Fibroblast of upper back skin (primary cell): ENCODE measurements at places on chromosomes 6 and 20.

DNA sequence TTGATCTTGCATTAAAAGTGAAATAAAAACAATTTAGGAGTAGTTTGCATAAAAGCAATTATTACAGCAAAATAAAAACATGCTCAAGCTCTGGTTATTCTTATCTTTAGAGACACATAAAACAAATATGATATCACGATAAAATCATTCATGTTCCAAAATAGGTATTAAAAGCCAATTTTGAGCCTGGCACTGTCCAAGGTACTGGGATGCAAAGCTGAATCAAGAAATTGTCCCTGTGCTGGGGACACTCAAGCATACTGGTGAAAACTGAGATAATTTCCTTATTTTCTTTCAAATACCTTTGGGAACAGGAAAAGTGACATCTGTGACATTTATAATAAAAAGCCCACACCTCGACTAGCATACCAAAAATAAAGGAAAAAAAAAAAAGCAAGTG is 931 bp upstream of the MTCL3 start:
- peak; percentile 19 for DNase-seq

GRCh38 chr6:150987371-150987828 is 121.9 kb downstream of the MTHFD1L start:
- DNase-seq, result no peak

DNA sequence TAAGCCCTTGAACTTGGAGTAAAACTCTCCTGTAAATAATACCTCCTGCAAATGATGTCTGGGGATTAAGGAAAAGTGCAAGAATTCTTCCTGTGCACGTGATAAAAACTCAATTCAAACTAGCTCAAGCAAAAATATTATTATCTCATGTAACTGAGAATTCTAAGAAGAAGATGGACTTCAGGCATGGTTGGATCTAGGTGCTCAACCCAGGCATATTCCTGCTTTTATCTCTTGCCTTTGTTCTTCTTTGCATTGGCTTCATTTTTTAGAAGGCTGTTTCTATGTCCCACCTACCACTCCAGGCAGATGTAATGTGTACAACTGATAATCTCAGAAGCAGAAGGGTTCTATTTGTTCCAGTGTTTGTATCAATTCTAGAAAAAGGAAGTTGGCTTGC is 95.8 kb downstream of the DACT2 start:
- DNase-seq, result no peak

- peak; percentile 28 for DNase-seq
Measured at GRCh38 chr20:46438156-46438750, 31.8 kb upstream of the ELMO2 start.

DNA sequence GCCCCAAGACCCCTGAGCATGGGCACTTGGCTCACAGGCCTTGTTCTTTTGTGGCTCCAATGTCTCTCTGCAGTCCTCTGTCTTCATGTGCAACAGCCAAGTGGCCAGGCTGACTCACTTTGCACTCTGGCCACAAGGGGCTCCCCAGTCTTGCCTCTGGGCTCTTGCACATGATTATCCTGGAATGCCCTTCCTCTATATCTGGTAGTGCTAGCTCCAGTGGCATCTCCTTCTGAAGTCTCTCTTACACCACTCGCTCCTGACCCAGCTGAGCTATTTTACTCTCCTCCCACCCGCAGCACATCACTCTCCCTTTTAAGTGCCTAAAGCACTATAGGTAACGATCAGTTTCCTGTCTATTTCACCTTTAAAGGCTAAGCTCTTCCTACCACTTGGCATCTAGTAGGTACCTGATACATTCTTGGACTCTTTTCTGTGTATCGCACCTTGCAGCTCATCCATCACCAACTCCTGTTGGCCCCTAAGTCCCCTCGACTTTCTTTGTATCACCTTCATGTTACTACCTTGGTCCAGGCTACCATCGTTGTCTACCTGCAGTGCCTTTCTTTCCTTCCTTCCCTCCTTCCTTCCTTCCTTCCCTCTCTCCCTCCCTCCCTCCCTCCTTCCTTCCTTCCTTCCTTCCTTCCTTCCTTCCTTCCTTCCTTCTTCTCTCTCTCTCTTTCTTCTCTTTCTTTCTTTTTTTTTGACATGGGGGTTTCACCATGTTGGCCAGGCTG is 211.9 kb upstream of the RNF24 start:
- DNase-seq, result peak; percentile 65

GRCh38 chr6:31158863-31159855 is 770 bp downstream of the TCF19 start:
- no peak for DNase-seq

DNA sequence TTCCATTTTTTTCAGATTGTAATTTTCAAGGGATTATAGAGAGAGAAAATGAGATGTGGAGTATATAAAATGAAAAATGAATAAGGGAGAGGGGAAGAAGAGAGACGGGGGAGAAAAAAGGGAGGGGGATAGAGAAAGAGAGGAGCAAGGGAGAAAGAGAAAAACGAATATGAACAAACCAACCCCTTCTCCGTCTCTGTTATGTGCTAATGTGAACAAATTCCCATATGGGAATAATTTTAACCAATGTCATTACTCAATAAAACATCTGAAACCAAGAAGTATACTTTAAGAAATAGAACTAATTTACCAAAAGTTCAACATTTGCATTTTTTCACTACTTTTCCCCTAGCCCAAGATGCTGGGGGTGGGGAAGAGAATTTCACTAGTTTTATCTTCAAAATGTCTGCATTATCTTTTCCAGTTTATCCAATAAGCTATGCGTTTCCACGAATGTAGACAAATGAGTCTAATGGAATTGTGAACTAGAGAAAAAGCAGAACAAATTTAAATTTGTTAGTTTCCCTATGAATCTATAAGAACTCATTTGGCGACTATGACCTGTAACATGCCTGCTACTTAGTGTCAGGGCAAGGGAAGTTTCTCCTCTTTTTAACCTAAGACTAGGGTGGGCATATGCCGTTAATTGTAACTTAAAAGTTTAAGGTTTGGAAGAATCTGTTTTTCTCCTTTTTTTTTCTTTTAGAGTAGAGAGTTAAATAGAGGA is 286.3 kb downstream of the BTBD9 start:
- DNase-seq, result peak; percentile 62

- DNase-seq, result no peak
Measured at GRCh38 chr20:62754122-62754990, 41.9 kb upstream of the MRGBP start.

GRCh38 chr6:155212616-155213380 is 51.0 kb upstream of the CLDN20 start:
- DNase-seq, result peak; percentile 69

DNA sequence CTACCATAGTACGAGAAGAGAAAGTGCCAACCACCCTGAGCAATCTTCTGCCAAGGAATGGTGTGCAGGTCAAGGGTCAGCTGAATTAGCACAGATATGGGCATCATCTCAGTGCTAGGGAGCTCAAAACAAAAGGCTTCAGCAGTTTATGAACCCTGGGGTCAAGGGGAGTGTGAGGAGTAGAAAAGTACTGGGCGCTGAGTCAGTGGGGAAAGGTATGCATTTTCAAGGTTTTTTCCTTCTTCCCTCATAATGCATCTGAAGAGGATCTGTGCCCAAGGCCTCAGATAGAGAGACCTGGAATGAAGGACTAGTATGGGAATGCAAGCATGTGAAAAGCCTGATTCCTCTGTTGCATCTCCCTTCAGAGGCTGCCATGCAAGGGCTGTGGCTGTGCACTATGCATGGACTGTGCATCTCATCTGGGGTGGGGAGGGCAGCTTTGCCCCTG is 81.7 kb downstream of the PERP start:
- DNase-seq, result no peak

DNA sequence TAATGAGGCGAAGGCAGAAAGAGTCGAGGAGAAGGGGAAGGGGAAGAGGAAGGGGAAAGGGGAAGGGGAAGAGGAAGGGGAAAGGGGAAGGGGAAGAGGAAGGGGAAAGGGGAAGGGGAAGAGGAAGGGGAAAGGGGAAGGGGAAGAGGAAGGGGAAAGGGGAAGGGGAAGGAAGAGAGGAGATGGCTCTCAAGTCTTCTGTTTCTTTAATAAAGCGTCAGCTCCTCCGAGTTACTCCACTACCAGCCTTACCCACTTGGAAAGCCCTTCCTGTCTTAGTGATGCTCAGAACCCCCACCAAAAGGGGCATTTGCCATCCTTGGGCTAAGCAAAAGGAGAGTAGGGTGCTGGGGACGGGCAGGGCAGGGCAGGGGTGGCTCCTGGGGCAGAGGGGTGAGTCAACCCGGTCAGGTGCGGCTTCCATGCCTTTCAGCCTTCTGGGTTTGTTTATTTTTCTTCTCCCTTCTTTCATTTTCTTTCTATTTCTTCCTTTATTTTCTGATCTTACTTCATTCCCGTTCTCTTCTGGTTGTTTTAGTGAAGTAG is 476 bp upstream of the CLIC5 start:
- DNase-seq, result no peak

- no peak for DNase-seq
Measured at GRCh38 chr6:41045664-41046063, 3.4 kb downstream of the TSPO2 start.

DNA sequence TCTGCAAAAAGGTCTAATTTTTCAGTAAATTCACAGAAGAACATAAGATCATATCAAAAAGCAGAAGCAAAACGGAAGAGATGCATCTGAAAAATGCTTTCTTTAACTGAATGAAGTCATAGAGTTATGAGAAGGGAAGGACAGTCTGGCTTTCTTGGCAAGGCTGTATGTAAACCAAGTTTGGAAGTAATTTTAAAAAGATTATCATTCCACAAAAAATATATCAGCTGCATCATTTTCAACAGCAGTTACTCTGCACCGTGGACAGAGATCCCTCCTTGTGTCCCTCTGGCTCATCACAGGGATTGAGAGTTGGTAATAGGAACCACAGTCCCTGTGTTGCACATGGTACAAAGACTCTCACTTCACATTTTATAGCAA is 258.5 kb downstream of the HIVEP2 start:
- DNase-seq, result peak; percentile 14

GRCh38 chr6:107495196-107495643 is 5.3 kb downstream of the SOBP start:
- peak; percentile 47 for DNase-seq

- no peak for DNase-seq
Measured at GRCh38 chr20:688809-689212, 13.2 kb upstream of the SCRT2 start.

DNA sequence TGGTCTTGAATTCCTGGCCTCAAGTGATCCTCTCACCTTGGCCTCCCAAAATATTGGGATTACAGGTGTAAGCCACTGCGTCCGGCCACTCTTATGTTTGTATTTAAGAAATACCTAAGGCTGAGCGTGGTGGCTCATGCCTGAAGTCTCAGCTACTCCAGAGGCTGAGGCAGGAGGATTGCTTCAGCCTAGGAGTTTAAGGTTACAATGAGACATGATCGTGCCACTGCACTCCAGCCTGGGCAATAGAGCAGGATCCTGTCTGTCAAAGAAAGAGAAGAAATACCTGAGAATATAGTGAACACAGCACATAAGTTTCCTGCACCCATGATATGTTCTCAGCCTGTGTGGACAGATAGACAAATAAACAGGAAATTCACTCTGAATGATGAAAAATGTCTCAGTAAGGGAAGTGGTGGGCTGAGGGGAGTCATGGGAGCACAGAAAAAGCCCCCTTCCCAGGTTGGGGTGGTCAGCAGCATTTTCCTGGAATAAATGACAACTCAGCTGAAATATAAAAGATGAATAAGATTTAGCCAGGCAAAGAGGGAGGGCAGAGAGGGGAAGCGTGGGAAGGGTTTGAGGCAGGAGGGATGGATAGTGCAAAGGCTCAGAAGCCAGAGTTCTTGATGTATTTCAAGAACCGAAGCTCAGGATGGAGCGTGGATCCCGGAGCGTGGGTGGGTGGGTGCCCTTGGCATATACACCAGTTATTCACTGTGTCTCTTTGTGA is 13.8 kb upstream of the MMP9 start:
- no peak for DNase-seq

DNA sequence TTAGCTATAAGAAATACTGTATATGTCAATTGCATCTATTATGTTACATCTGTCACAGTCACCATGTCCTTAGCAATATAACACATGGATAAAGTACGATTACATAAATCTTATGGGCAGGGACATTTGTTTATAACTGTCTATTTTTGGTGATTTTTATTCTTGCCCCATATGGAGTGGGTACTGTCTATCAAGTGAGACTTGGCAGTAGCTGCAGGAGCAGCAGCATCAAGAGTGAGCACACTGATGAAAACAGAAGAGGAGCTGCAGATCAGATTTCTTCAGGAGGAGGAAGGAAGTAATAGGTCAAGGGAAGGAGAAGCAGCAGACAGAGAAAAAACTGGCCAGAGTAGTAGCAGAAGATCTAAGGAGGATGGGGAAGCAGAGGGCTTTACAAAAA is 516.7 kb downstream of the C6orf118 start:
- DNase-seq, result no peak

DNA sequence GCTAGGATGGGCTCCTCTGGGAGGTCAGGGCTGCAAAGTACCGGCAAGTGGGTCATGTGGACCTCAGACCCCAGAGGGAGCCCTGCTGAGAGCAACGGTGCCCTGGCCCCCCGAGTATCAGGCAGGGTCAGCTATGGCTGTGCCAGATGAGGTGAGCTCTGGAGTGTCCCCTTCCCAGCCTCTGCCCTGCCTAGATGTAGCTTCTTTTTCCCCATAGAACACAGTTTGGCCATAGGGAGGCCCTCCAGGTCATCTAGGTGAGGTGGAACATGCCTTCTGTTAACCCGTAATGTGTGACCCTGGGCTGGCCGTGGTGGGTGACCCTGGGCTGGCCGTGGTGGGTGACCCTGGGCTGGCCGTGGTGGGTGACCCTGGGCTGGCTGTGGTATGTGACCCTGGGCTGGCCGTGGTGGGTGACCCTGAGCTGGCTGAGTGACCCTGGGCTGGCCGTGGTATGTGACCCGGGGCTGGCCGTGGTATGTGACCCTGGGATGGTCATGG is 21.2 kb upstream of the PCMTD2 start:
- DNase-seq, result no peak

DNA sequence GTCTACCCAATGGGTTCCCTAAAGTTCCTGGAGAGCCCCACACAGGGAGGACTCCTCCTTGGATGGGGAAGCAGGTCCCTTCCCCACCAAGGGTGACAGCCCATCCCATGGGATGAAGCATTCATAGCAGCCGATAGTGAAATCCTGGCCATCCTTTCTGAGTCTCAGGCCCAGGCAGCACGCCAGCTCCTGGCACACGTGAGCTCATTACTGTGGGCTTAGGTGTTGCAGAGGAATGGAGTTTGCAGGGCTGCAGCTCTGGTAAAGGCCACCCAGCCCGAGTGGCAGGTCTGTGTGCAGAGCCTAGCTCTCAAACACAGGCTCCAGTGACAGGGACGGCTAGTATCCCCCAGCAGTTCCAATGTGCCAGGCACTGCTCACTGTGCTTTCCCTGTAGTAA is 31.0 kb downstream of the SIRPA start:
- no peak for DNase-seq

DNA sequence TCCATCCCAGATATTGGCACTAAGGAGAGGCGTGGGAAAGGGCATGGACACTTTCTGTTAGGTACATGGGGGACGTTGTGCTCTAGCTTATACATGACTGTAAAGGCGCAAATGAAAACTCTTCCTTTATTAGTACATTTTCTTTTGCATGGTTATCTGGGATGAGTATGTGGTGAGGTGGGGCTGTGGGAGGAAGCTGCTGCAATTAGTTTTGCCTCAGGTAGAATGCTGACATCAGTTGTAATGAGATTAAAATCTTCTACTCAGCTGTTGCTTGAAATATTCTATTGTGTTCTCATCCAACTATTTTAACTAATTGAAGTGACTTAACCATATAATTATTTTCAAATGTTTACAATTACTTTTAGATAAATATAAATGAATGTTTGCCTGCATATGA is 218.3 kb upstream of the FLRT3 start:
- no peak for DNase-seq

GRCh38 chr6:52249078-52249477 is 4.8 kb upstream of the IL17F start:
- DNase-seq, result no peak
